ENCODE measurements at places on chromosomes 4 and X.

DNA sequence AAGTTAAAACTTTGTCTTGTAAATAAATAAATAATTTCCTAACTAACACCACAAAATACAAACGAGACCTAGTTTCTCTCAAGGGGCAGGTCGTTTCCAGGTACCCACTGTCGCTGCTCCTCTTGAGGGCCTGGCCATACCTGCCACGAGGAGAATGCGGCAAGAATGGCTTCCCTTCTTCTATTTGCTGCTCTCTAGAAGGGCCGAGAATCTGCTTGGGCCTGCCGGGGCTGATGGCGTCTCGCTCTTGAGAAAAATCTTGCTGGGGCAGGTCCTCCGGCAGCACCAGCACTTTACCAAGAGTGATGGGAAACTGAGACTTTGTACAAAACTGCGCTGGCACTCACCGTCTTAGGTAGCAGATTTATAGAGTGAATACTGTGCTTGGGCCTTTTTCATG lies 31.5 kb downstream of the CYLC1 start:
- no peaks in the 10 kb centered on the region for H3K36me3 ChIP-seq
- H3K4me1 ChIP-seq = no peaks in the 10 kb centered on the region
- DNase-seq = no peak
- no peaks in the 10 kb centered on the region for H3K27me3 ChIP-seq
- H3K4me3 ChIP-seq = no peak overlapping the region

DNA sequence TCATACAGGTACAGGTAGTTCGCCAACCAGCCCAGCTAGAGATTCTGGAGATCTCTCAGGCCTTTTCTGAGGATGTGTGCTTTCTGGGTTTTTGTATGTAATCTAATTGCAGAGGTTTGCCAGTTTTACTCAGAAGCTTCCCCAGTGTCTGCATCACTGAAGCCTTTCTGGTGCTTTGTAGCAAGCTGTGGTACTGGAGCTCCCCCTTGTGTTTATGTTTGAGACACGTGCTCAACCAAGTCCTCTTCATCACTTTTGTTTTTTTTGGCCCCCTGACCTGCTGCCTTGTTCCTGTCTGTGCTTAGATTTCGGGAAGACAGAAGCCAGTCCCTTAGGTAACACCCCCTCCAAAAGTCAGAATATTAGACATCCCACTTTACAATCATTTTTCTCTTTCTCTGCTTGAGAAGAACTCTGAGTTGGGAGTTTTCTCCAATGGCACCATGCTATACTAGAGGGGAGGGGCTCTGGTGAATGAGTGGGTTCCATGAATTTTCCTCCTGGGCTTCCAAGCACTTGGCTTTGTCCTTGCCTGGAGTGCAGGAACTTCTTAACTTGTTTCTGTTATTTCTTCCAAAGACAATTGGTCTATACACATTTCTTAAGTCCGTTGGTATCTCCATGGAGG lies 128.4 kb upstream of the TBC1D9 start:
- H3K27me3 ChIP-seq = no peaks in the 10 kb centered on the region
- H3K27ac ChIP-seq = no peak overlapping the region
- peak; percentile 78 for DNase-seq
- H3K36me3 ChIP-seq = no peaks in the 10 kb centered on the region

- H3K36me3 ChIP-seq = no peaks in the 10 kb centered on the region
- no peaks in the 10 kb centered on the region for H3K27me3 ChIP-seq
- no peak overlapping the region for H3K27ac ChIP-seq
- H3K4me3 ChIP-seq = no peak overlapping the region
- DNase-seq = no peak
Observed at GRCh38 chr4:152691761-152692160, 12.0 kb upstream of the TMEM154 start.

DNA sequence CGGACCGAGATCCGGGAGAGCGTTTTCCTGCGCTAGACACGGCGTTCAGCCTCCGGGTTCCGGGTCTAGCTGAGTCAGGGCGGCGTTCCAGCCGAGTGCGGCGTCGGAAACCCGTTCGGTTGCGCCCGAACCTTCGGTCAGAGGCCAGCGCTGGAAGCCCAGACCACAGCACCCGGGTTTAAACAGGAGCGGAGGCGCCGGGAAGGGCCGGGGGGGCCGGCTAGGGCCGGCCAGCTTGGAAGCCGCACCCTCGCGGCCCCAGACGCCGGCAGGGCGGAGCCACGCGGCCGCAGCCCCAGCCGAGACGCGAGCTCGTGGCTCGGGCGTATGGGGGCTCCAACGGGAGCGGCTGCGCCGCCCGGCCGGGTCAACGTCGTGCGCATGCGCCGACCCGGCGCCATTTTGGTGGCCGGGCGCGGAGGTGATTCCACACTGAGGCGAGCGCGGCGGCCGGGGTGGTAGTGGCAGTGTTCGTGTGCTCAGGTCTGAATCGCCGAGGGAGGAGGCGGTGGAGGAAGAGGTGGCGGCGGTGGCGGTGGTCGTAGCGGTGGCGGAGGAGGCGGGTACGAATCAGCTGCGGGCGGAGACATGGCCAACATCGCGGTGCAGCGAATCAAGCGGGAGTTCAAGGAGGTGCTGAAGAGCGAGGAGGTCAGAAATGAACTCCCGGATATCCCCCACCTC lies at the start of gene UBE2K:
Gene UBE2K (plus strand): TSS at position 397 of the 684 bp plus-strand sequence. CDS start 192 bp downstream, at position 589.
- H3K4me1 ChIP-seq = peaks cover 6% of the 10 kb centered on the region
- no peaks in the 10 kb centered on the region for H3K27me3 ChIP-seq
- peaks cover 10% of the 10 kb centered on the region for H3K36me3 ChIP-seq
- peak; percentile 93 for DNase-seq

DNA sequence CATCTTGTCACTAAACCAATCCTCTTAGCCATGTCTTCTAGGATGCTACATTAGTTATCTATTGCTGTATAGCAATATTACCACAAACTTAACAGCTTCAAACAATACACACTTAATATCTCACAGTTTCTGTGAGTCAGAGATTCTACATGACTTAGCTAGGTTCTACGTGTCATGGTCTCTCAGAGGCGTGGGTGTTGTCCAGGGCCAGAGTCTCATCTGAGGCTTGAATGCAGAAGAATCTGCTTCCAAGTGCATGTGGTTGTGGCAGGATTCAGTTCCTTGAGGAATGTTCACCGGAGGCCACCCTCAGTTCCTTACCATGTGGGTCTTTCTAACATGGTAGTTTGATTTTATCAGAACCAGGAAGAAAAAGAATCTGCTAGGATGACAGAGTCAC lies 26.4 kb downstream of the PPP1R2C start:
- H3K4me3 ChIP-seq = no peak overlapping the region
- H3K27ac ChIP-seq = no peak overlapping the region
- DNase-seq = no peak
- no peaks in the 10 kb centered on the region for H3K4me1 ChIP-seq
- no peaks in the 10 kb centered on the region for H3K27me3 ChIP-seq
- no peaks in the 10 kb centered on the region for H3K36me3 ChIP-seq

Measured in A673 (cell line).